AG20443 (cell line): ENCODE measurements at places on chromosomes 1 and 21.
A peak's percentile ranks its signal among the peaks of the same experiment; 100 is the strongest.

DNA sequence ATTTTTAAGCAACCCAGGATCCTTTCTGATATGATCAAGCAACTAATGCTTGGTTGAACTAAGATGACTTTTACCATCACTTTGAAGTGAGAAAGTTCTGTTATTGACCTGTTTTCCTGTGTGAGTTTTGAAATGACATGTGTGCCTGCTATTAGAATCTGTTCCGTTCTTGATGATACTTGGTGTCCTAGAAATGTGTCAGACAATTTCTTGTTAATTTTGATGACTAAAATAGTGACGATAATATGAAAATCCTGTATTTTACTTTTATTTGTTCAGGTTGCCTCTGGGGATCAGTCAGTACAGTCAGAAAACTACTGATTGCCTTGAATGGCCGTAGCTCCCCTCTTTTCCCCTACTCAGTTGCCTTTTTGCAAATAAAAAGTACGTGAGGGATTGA, 228.0 kb downstream of the RYR2 start:
- DNase-seq: no peak

GRCh38 chr21:44931501-44932407, 8.1 kb upstream of the SLX9 start:
- no peak for DNase-seq

GRCh38 chr1:106876384-106876783, 180.1 kb upstream of the PRMT6 start:
- DNase-seq: no peak

DNA sequence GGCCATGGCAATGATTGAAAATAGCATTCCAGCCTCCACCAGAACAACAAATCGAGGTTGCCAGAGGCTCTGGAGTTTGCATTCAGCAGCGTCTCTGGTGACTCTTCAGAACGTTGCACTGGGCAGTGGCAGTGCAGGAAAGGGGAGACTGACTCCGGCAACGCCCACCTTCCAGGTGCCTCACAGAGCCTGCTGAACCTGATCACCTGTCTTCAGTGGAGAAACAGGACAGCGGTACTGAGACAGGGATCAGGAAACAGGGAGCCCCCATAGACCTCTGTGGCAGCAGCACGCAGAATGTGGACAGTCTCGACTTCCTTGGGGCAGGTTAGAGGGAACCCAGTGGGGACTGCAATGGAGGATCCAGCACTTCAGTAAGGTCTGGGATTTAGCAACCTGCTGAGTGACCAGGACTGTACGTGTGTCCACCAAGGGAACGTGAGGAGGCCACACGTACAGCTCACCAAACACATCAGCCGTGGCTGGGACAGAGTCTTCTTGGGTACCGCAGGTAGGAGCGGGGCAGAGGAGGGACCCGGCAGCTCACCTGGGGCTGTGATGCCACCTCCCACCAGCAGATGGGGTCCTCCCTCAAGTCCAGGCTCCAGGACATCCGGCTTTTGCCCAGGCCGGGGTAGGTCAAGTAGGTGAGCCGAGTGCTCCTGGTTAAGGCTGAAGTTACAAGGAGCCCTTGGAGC, 128.6 kb downstream of the PRDM2 start:
- DNase-seq: peak; percentile 39

DNA sequence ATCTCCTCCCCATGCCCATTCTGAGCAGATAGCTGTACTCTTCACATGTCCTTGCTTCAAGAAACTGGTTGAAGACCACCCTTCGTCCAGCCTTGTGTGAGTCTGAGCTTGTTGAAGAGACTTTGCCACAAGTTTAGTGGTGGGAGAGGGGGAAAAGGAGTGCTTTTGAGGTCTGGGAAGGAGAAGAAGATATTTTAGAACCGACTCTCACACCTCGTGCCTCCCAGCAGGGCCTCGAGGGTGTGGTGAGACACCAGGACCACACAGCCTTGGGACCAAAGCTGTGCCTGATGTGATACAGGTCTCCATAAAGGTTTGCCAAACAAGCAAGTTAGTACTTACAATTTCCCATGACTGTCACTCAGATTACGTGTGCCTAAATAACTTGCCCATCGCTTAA, 201.8 kb downstream of the DYRK1A start:
- DNase-seq: no peak

DNA sequence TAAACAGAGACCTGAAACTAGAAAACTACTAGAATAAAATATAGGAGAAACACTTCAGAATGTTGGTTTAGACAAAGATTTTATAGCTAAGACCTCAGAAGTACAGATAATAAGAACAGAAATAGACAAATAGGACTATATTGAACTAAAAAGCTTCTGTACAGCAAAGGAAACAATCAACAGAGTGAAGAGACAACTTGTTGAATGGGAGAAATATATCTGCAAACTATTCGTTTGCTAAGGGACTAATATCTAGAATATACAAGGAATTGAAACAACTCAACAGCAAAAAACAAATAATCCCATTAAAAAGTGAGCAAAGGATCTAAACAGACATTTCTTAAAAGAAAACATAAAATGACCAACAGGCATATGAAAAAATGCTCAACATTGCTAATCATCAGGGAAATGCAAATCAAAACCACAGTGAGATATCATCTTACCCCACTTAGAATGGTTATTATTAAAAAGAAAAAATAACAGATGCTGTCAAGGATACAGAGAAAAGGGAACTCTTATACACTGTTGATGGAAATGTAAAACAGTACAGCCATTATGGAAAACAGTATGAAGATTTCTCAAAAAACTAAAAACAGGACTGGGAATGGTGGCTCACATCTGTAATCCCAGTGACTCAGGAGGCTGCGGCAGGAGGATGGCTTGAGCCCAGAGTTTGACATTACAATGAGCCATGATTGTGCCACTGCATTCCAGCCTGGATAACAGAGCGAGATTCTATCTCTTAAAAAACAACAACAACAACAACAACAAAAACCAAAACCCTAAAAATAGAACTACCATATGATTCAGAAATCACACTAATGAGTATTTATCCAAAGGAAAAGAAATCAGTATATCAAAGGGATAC, 37.3 kb upstream of the ZSWIM5 start:
- no peak for DNase-seq

GRCh38 chr1:221336126-221336525, 405.8 kb downstream of the DUSP10 start:
- DNase-seq: peak; percentile 55

DNA sequence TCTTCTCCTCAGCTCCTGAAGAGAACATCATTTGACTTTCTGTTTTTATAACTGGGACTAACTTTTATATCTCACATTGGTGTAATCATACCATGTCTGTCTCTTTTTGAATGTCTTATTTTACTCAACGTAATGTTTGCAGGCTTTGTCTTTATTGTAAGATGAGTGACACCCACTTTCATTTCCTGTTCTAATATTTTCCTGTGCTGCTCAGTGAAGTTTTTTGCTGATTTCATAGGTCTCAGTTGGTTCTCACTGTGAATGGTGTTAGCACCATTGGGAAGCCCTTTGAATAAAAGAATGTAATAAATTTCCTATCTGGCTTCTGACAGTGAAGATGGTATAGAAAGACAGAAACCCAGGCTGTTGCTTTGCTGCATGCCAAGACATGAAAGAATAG, 84.0 kb downstream of the RAVER2 start:
- no peak for DNase-seq

DNA sequence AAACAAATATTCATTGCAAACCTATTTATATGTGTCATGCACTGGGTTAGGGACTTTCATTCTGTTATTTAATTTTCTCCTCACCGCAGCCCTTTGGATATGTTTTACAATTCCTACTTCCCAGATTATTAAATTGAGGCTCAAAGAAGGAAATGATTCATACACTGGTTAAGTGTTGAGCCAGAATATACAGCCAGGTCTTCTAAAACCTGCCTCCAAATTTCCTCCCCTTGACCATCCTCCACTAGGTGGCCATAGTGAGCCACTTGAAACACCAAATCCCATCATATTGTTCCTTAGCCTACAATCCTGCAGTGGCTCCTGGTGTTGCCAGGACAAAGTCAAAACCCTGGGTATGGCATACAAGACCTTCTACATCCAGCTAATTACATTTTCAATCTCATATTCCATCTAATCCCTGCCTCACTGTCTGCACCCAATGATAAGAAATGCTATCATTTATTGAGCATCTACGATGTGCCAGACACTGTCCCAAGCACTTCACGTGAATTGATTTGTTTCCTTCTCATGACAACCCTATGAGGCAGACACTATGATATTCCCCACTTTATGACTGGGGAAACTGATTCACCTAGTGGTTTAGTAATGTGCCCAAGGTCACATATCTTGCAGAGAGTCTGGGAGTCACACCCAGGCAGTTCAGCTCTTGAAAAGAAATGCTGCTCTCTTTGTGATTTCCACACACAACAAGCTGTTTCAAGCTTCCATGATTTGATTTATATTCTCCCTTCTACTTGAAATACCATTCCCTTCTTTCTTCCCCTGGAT, 23.6 kb upstream of the KIRREL1 start:
- DNase-seq: peak; percentile 84

GRCh38 chr1:246261639-246262038, 245.4 kb downstream of the SMYD3 start:
- no peak for DNase-seq

GRCh38 chr1:9322661-9323244, 30.1 kb downstream of the SPSB1 start:
- no peak for DNase-seq

DNA sequence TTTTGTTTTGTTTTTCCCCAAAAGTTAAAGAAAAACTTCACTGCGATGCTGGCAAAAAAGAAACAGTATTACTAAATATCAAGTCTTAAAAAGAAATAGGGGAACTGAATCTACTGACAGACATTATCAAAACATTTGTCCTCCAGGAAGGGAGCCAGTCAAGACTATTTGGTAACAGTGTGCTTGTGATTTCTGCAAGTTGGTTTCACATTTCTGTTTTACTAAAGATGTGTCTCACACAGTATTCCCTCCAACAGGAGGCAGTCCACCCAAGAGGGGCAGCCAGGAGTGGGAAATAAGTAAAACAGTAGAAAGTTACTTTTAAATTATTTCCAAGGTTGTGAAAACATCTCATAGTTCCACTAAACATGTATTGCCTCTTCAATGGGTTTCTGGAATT, 74.4 kb upstream of the SDC3 start:
- no peak for DNase-seq

DNA sequence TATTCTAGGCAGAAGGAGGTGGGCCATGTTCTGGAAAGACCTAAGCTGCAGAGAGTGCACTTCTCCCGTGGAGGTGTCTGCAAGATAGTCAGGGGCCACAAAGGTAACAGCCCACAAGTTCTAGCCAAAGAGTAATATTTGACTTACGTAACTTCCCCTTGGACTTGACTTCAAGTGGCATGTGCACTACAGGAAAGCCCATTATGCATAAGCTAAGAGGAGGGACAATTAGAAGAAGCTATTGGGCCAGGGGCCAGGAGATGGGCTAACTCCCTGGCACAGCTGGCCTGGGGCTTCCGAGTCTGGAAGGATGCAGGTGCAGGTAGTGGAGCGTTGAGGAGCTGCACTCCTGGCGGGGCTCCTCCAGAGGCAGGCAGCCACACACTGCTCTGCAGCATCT, 58.3 kb downstream of the ERG start:
- DNase-seq: no peak

DNA sequence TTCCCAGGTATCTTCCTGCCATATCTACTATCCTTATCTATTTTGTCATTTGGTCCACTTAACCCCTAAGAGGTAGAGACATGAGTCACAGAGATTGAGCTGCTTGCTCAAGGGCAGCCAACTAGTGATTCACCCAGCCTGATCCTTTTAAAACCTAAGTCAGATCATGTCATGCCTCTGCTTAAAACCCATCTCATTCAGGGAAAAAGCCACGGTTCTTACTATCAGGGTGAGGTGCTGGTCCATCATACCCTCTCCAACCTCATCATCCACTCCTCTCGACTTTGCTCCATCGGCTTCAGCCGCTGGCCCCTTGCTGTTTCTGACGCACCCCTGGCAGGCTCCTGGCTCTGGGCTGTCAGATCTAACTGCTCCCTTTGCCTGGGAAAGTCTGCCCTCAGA, 14.4 kb upstream of the PPP1R15B start:
- peak; percentile 62 for DNase-seq

GRCh38 chr1:19327301-19327700, 15.2 kb downstream of the SLC66A1 start:
- DNase-seq: no peak

DNA sequence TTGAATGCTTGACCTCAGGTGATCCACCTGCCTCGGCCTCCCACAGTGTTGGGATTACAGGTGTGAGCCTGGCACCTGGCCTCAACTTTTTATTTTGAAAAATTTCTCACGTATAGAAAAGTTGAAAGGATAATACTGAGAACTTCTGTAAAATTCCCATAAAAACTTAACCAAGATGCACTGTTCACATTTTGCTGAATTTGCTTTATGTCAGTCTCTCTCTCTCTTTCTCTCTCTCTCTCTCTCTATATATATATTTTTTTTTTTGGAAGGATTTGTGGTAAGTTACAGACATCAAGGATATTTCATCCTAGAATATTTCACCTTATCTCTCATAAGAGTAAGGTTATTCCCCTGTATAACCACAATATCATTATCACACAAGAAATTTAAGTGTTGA, 5.9 kb downstream of the PEX14 start:
- no peak for DNase-seq

- DNase-seq: no peak
Measured at GRCh38 chr1:57471995-57472394, 48.1 kb upstream of the DAB1 start.

GRCh38 chr1:200965111-200965805, 58.3 kb downstream of the KIF21B start:
- DNase-seq: no peak

DNA sequence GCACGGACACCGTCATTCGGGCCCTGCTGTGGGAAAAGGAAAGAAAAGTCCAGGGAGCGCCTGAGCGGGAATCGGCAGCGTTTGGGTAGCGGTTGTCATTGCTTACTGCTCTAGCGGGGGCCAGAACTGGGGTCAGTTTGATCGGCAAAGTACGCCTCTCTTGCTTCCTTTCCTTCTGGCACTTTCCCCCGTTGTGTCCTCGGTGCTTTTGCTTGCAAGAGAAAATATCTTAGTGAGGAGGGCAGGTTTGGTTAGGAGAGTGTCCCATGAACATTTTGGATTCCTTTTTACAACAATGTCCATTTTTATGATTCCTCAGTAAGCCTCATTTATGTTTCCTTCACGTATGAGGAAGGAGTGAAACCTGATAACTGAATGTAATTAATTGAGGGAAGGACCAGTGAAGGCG, 670 bp downstream of the ST3GAL3 start:
- DNase-seq: no peak

DNA sequence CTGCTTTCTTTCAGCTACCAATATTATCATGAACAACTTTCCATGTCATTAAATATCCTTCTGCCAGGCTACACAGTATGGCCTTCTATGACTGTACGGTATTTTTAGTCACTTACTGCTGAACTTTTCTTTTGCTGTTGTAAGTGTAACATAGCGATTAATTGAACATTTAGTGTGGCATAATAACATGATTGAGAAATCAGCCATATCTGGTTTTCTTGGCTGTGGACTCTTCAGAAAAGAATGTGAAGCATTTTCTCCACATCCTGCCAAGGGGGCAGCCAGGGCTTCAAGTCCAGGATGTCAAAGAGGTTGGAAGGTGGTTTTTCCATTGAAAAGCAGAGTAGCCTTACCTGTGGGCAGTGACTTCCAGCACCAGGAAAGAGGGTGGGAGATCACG, 8.8 kb upstream of the AHCYL1 start:
- DNase-seq: peak; percentile 74
